ENCODE measurements at places on chromosomes 3 and 15.

DNA sequence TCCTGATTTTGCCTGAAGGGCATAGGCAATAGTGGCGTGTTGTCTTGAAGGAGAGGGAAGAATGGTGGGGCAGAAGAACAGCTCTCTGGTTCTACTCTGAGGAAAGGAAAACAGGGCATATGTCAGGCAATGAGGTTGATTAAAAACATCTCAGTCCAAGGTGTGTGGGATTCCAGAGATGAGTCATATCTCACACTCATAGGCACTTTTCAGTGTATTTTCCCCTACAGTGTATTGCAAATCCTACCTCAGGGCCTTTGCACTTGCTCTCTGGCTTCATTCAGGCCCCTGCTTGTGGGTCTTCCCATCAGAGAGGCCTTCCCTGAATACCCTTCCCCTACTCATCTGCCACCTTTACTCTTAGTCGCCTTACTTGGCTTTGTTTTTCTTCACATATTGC lies 107.8 kb downstream of the SLCO3A1 start:
- no peak for DNase-seq

- peak; percentile 97 for DNase-seq
Observed at GRCh38 chr15:49900006-49900902, 218.8 kb downstream of the ATP8B4 start.

DNA sequence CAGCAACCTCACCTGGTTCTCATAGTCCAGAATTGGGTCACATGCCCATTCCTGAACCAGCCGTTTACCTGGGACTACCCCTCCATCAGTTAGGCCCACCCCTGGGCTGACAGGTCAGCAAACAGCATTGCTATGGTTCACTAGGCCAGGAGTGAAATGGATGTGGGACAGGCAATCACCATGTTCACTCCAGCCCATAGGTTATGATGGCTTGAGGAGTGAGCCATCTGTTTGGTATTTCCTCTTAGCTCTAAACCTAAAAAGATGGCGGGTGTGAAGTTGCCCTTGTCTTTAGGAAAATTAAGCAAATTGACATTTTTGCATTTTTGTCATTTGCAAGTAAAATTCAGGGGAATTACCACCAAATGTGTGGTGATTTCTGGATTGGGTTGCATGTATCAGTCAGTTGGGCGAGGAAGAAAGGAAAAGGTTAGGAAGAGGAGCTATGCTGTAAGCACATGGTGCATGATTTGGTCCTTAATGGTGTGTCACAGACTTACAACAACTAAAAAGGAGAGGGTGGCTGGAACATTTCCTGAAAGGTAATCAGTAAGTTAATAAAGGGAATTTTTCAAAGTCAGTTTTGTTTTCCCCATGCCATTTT lies 17.2 kb downstream of the NXPE3 start:
- no peak for DNase-seq

DNA sequence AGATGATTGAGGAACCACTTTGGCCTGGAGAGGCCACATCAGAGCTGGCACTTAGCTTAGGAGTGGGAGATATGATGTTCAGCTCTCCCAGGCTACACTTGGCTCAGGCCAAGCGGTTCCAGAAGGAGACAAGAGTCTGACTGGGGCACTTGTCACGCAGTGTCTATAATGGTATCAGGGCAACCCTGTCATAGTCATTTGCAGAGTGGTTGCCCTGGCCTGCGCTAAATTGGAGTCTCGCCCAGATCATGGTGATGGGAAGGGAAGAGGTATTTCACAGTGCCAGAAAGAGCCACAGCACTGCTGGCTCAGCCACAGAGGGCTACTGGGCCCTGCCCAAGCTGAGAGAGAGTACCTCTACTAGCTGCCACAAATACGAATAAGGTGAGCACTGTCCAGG lies 186.9 kb upstream of the CRBN start:
- DNase-seq: peak; percentile 12

DNA sequence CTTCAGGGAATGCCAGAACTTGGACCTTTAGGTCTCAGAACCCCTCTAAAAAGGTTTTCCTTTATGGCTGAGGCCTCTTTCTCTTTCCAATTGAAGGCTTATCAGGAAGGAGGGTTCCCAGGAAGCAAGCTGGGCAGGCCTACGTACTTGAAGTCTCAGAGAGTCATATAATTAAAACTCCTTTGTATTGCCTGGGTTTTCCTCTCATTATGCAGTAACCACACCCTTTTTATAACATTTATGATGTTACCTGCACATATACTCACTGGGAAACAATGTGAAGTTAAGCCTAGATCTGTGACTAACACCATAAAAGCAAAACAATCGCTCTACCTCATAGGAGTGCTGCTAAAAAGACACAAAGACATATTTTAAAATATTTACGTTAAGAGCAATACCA lies 27.3 kb downstream of the SERP1 start:
- DNase-seq: no peak

GRCh38 chr3:39408493-39409372 lies 2.2 kb downstream of the RPSA start:
- no peak for DNase-seq

DNA sequence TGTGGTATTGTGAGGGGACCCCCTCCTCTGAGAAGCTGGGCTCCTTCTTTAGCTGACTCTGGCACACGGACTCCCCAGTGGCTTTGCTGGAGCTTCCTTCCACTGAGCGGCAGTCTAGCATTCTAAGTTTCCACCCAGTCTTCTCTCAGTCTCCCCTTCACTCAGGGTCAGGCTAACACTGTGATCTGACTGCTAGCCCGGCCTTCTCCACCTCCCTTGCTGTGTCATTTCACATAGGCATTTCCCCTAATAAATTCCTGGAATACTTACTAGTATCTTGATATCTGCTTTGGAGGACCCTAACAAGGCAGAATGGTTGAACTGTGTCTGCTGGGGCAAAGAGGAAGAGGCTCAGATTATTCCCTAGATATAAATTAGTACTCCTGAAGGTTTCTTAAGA lies 106.2 kb upstream of the THBS1 start:
- no peak for DNase-seq
